ENCODE measurements at places on chromosomes 3 and 15. TPM values are rescaled to one million over a fixed set of nuclear protein-coding genes. Genes with fewer than 3 reads are reported as not detected.

GRCh38 chr15:78408961-78409360, 29.1 kb upstream of the IREB2 start:
- no peak overlapping the region for H3K4me3 ChIP-seq
- no peak for DNase-seq
- H3K36me3 ChIP-seq, result no peaks in the 10 kb centered on the region
- peaks cover 6% of the 10 kb centered on the region for H3K27me3 ChIP-seq

Gene CD96
- 32.4 TPM for total RNA-seq

- H3K4me3 ChIP-seq, result no peak overlapping the region
- peaks cover 31% of the 10 kb centered on the region for H3K4me1 ChIP-seq
- no peak for DNase-seq
- H3K36me3 ChIP-seq, result no peaks in the 10 kb centered on the region
- H3K27ac ChIP-seq, result no peak overlapping the region
- no peaks in the 10 kb centered on the region for H3K27me3 ChIP-seq
Measured at GRCh38 chr3:195001961-195002861, 268.7 kb downstream of the XXYLT1 start.

Gene MEIS2
- total RNA-seq, result 0.24 TPM

DNA sequence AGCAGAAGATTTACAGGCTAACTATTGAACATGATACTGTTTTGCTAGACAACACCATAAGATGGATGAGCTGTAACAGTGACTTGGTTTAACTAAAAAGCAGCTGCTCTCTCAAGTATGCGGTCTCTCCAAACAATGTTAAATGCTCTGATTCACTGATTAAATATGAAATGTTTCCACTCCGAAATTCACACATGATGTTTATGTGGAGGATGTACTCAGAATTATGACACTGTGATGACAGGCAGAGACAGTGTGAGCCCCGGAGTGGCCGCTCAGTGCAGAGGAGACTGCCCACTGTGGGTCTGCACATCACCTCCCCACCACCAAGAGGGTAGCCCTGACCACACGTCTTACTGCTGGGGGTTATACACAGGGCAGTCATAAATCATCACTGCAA, 83.9 kb upstream of the MEX3B start:
- no peak overlapping the region for H3K4me3 ChIP-seq
- peaks cover 72% of the 10 kb centered on the region for H3K36me3 ChIP-seq
- H3K27me3 ChIP-seq, result no peaks in the 10 kb centered on the region
- no peaks in the 10 kb centered on the region for H3K4me1 ChIP-seq

DNA sequence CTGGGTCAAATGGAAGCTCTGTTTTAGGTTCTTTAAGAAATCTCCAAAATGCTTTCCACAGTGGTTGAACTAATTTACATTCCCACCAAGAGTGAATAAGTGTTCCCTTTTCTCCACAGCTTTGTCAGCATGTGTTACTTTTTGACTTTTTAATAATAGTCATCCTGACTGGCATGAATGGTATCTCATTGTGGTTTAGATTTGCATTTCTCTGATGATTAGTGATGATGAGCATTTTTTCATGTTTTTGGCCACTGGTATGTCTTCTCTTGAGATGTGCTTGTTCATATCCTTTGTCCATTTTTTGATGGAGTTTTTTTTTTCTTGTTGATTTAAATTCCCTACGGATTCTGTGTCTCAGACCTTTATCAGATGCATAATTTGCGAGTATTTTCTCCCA, 745.0 kb upstream of the BCHE start:
- no peaks in the 10 kb centered on the region for H3K4me1 ChIP-seq
- no peaks in the 10 kb centered on the region for H3K36me3 ChIP-seq
- H3K27ac ChIP-seq, result no peak overlapping the region

Gene PDZRN3
- not detected for total RNA-seq

Gene FILIP1L
- total RNA-seq, result 1.5 TPM

- H3K4me3 ChIP-seq, result no peak overlapping the region
- no peaks in the 10 kb centered on the region for H3K36me3 ChIP-seq
- H3K27ac ChIP-seq, result no peak overlapping the region
- no peak for DNase-seq
- H3K4me1 ChIP-seq, result no peaks in the 10 kb centered on the region
- no peaks in the 10 kb centered on the region for H3K27me3 ChIP-seq
Measured at GRCh38 chr15:27482287-27482686, 511.3 kb downstream of the GABRG3 start.

Gene SLC12A1
- total RNA-seq, result not detected

DNA sequence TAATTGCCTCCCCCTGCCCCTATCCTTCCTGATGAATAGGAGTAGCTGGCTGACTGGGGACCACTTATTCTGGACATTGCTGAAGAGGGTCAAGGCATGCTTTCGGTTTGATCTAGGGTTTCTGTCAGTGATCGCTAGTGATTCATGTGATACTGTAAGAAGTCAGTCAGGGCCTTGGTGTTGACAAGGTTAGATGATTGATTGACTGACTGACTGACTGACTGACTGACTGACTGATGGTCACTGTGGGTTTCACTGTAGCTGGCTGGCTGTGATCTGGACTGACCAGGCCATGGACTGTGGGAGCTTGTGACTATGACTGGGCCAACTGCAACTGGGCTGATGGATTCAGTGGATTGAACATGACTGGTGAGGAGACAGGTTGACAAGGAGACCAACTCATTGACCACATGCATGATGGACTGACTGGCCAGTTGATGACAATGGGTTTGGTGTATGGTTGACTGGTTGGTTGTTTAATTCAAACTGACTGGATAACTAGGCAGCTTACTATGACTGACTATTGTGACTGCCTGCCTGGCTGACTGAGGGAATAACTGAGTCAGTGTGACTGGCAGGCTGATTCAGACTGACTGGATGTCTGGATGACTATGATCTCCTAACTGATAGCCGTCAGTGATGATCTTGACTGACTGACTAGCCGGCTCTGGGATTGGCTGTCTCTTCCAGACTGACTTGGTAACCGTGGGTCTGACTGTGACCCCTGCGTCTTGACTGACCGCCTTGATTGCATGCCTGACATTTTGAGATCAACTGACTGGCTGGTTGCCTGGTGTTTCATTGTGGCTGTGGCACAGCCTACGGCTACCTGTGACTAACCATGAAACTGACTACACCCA, 509.9 kb downstream of the SHQ1 start:
- no peak overlapping the region for H3K27ac ChIP-seq
- H3K36me3 ChIP-seq, result no peaks in the 10 kb centered on the region
- H3K4me3 ChIP-seq, result no peak overlapping the region
- peaks cover 2% of the 10 kb centered on the region for H3K27me3 ChIP-seq
- DNase-seq, result no peak
- H3K4me1 ChIP-seq, result peaks cover 1% of the 10 kb centered on the region

Gene KBTBD13
- total RNA-seq, result not detected

Gene CEP152
- 15.4 TPM for total RNA-seq

Gene ERICH6
- not detected for total RNA-seq

Gene SLC22A13
- total RNA-seq, result 0.51 TPM

DNA sequence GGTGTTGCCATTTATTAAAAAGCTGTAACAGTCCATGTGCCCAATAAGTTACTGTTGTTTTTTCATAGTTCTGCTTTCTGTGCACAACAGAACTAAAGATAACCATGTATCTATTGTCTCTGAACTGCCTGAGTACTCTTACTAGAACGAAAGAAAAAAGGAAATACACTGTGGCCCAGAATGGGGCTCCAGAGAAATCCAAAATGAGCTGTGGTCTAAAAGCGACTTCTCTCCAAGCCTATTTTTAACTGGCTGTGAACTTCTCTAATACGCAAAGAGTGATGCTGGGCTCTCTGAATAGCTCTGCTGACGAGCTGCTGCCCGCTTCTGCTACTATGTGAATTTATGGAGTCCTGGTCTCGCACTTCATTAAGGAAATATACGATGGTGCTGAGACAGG, 56.2 kb upstream of the LPP start:
- no peaks in the 10 kb centered on the region for H3K27me3 ChIP-seq
- peaks cover 16% of the 10 kb centered on the region for H3K4me1 ChIP-seq
- DNase-seq, result no peak
- peak overlapping the region; percentile 50 for H3K4me3 ChIP-seq
- H3K36me3 ChIP-seq, result no peaks in the 10 kb centered on the region
- H3K27ac ChIP-seq, result peak overlapping the region; percentile 11

GRCh38 chr3:15298504-15298903, 33.9 kb downstream of the SH3BP5 start:
- H3K27ac ChIP-seq, result peak overlapping the region; percentile 4
- no peak for DNase-seq
- H3K36me3 ChIP-seq, result peaks cover 47% of the 10 kb centered on the region
- no peaks in the 10 kb centered on the region for H3K27me3 ChIP-seq
- peak overlapping the region; percentile 0 for H3K4me3 ChIP-seq
- peaks cover 88% of the 10 kb centered on the region for H3K4me1 ChIP-seq

DNA sequence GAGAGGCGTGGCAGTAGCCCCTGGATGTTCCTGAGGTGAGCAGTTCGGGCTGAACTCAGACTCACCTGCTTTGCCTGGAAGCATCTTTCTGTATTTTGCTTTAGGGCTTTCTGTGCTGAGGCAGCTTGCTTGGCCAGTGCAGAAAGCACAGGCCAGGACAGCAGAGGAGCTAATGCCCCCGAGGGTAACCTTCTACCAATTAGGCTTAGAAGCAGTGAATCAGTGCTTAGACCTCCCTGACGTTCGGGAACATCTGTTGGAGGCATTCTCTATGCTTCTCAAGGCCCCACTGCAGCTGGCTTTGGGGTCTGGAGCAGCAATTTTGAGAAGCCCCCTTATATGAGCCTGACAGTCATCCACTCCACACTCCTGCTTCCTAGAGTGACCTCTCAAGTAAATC, 350.7 kb upstream of the PROK2 start:
- no peaks in the 10 kb centered on the region for H3K27me3 ChIP-seq
- no peak for DNase-seq
- H3K27ac ChIP-seq, result no peak overlapping the region
- H3K4me3 ChIP-seq, result no peak overlapping the region
- peaks cover 37% of the 10 kb centered on the region for H3K4me1 ChIP-seq
- no peaks in the 10 kb centered on the region for H3K36me3 ChIP-seq

- no peak for DNase-seq
- no peaks in the 10 kb centered on the region for H3K27me3 ChIP-seq
Measured at GRCh38 chr3:107414325-107414964, 37.2 kb downstream of the CCDC54 start.

DNA sequence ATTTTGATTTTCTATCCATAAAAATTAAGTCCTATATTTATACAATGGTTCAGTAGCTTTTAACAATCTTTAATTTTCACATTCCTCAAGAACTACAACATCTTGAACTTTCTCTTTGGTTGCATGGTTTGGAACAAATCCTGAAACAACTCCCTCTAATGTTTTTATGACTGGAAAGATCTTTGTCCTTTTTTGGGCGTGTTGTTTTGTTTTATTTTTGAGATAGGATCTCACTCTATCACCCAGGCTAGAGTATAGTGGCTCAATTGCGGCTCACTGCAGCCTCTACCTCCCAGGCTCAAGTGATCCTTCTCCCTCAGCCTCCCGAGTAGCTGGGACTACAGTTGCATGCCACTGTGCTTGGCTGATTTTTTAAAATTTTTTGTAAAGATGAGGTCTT, 4.0 kb downstream of the STX19 start:
- no peaks in the 10 kb centered on the region for H3K27me3 ChIP-seq
- no peak overlapping the region for H3K4me3 ChIP-seq
- H3K27ac ChIP-seq, result no peak overlapping the region
- H3K36me3 ChIP-seq, result no peaks in the 10 kb centered on the region
- no peak for DNase-seq

Gene SERINC4
- 0.20 TPM for total RNA-seq

DNA sequence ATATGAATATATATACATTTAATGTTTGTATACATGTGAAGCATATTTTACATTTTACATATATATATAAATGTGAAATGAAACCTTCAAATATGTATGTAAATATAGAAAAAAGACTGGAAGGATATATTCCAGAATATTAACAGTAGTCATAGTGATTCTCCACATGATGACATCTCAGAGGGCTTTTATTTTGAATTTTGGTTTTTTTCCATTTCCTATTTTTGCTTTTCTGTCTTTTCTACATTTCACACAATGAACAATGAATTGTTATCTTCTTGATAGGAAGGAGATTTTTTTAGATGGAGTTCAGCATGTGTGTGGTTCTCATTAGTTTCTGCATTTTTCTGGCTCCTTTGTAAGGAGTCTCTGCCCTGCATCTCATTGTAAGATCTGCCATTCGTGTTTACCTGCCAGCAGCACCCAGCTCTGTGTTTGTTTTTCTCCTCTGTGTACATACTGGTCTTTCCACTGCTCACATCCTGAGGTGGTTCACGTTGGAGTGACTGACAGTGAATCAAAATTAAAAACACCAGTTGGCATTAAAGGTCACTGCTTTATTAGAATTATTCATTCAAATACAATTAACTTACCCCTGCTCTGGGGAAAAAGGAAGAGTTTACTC, 425.3 kb upstream of the MDFIC2 start:
- H3K27me3 ChIP-seq, result peaks cover 2% of the 10 kb centered on the region
- no peak overlapping the region for H3K4me3 ChIP-seq
- DNase-seq, result no peak
- peaks cover 3% of the 10 kb centered on the region for H3K4me1 ChIP-seq

GRCh38 chr3:178455226-178455625, 81.0 kb upstream of the KCNMB2 start:
- DNase-seq, result no peak
- no peak overlapping the region for H3K4me3 ChIP-seq
- no peak overlapping the region for H3K27ac ChIP-seq

DNA sequence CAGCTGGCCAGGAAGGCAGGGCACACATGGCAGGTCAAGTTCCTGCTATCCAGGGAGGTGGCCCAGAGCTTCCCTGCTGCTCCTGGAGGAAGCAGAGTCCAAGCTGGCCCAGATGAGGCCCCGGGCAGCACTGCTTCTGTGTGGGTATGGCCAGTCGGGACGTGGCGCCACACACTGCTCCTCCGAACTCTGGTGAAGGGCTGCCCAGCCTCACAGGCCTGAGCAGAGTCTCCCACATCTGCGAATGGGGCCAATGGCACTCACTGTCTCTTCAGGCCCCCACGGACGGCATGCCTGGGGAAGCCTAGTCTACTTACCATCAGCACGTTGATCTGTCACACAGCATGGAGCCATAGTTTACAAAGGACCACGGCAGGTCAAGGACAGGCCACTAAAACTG, 2.5 kb upstream of the PLA2G4F start:
- DNase-seq, result no peak
- no peak overlapping the region for H3K27ac ChIP-seq
- no peaks in the 10 kb centered on the region for H3K27me3 ChIP-seq
- H3K36me3 ChIP-seq, result peaks cover 55% of the 10 kb centered on the region

GRCh38 chr3:108125153-108125543, 34.3 kb upstream of the CD47 start:
- H3K36me3 ChIP-seq, result peaks cover 32% of the 10 kb centered on the region
- DNase-seq, result no peak
- peak overlapping the region; percentile 83 for H3K4me3 ChIP-seq
- H3K27me3 ChIP-seq, result no peaks in the 10 kb centered on the region
- H3K27ac ChIP-seq, result peak overlapping the region; percentile 100

DNA sequence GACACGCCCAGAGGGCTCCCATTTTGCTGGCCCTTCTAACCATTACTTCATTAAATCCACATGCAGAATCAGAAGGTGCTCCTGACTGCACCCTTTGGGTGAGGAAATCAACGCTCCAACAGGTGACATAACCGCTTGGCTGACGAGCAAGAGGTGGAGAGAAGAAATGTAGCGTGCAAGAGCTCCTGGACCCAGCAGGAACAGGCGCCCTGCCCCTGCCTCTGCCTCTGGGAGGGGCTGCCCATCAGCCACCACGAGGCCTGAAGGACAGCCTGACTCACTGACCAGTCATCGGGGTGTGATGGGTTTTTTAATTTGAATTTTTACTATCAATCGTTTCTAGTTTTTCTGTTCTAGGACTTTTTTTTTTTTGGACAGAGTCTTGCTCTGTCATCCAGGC, 218.2 kb downstream of the ADAMTS17 start:
- no peak for DNase-seq
- H3K27me3 ChIP-seq, result no peaks in the 10 kb centered on the region
- H3K36me3 ChIP-seq, result no peaks in the 10 kb centered on the region
- H3K27ac ChIP-seq, result no peak overlapping the region
- no peaks in the 10 kb centered on the region for H3K4me1 ChIP-seq
- H3K4me3 ChIP-seq, result no peak overlapping the region

Gene LRRC2
- total RNA-seq, result not detected

Gene RPUSD2
- 20.1 TPM for total RNA-seq

Gene GNAT1
- not detected for total RNA-seq
